ENCODE measurements at places on chromosomes 2 and 18.

DNA sequence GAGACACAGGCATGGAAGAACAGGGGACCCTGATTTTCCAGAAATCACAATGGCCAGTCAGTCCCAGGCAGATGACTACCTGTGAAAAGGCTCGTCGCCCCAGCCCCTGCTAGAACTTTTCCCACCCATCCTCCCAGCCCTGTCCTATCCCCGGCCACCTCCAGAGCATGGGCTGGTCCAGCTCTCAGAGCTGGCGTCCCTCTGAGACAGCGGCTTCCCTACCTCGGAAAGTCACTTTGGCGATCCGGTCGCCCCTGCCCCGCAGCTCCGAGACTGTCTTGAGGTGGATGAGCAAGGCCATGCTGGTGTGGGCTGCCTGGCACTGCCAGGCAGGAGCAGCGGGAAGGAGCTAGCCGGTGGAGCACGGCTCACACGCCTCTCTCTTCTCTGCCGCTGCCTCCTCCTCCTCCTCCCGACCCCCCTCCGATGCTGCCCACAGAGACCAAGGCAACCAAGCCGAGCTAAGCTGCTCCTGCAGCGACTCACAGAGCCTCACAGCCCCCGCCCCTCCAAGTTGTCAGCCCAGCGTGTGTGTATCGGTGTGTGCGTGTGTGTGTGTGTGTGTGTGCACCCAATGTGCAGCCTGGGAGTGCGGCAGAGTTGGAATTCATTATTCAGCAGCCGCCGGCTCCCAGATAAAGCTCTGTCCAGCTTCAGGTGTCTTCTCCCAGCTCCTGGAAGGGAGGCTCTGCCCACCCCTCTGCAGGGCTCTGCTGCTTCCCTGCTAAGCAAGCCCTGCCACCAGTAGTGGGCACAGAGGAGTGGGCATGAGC lies 80.5 kb upstream of the OTOF start:
- no peak for DNase-seq

DNA sequence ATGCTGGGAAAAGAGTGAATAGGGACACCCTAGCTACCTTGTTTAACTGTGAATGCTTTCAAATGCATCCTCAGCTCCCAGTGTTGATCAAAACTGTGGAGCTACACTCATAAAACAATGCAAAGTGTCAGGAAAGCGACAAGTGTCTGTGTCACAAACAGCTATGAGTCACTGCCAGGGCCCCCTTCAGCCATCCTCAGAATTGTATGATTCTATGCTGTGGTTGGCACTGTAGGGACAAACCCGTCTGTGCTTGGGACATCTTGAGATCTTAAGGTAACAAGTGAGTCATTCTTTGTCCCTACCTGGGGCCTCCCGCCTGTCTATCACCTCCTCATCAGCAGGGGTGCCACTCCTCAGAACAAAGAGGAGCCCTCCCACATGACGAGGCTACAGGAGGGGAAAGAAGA lies 42.4 kb downstream of the KLF7 start:
- no peak for DNase-seq

DNA sequence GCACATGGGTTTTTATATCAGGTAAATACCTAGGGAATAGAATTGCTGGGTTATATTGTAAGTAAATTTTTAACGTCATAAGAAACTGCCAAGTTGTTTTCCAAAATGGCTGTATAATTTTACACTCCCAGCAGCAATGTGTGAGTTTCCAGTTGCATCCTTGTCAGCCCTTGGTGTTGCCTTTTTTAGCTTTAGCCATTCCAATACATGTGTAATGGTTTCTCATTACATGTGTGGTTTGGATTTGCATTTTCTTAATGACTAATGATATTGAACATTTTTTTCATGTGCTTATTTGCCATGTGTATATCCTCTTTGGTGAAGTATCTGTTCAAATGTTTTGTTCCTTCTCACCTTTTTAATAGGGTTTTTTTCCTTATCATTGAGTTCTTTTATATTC lies 70.8 kb downstream of the ABI2 start:
- DNase-seq: no peak

- no peak for DNase-seq
Measured at GRCh38 chr18:48600456-48601090, 61.7 kb downstream of the CTIF start.

- DNase-seq: no peak
Measured at GRCh38 chr2:68251855-68252399, 405 bp downstream of the PPP3R1 start.

DNA sequence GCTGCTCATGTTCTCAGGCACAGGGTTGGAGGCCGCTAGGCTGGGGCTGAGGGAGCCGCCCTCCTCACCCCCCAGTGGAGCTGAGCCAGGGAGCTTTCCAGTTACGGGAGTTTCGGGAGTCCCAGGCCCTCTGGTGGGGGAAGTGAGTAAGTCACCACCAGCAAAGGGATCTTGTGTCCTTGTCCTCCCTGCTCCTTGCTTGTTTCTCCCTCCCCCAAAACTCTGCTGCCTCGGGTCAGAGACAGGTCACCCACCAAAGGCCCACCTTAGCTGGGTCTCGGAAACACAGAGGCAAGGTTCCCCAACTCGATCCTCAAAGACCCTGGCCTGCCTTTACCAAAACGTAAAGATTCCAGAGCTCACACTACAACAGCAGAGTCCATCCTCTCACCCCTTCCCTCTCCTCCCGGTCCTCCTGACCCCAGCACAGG lies 60.5 kb upstream of the POMC start:
- DNase-seq: peak; percentile 70

GRCh38 chr18:78304192-78305164 lies 675.1 kb upstream of the SALL3 start:
- DNase-seq: no peak

- peak; percentile 94 for DNase-seq
Measured at GRCh38 chr2:239275044-239275685, 125.7 kb downstream of the HDAC4 start.

GRCh38 chr2:102187496-102188150 lies 800 bp downstream of the IL1RL2 start:
- no peak for DNase-seq

- DNase-seq: no peak
Measured at GRCh38 chr18:13278062-13278630, 59.6 kb downstream of the LDLRAD4 start.

DNA sequence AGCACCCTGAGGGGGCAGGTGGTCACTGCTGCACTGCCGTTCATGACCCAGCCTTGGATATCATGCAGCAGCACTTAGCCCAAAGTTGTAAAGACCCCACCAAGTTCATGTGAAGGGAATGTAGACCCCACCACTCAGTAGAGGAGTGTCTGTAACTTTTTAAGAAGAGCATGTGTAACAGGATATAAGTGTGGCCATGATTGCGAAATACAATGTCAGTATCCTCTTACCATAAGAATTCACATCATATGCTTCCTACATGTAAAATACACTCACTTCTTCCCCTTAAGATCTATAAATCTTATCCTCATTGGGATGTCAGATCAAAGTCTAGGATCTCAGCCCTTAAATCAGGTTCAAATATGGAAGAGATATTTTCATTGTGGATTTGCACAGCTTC lies 276.9 kb downstream of the PTPRM start:
- no peak for DNase-seq

DNA sequence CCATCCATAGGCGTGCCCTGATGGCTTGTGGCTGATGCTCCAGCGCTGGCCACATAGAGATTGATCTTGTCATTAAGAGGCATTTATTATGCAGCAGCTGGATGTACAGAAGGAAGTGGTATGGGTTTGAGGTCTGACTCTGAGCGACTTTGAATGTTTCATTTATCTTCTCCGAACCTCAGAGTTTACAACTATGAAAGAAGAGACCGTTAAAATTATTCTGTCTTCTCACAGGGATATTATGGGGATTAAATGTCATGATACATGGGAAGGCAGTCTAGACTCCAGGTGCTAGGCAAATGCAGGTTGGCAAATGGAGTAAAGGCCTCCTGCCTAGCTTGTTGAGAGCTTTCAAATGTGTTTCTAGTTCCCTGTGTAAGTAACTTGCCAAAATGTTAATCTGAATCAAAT lies 30.3 kb downstream of the MOGAT1 start:
- no peak for DNase-seq

DNA sequence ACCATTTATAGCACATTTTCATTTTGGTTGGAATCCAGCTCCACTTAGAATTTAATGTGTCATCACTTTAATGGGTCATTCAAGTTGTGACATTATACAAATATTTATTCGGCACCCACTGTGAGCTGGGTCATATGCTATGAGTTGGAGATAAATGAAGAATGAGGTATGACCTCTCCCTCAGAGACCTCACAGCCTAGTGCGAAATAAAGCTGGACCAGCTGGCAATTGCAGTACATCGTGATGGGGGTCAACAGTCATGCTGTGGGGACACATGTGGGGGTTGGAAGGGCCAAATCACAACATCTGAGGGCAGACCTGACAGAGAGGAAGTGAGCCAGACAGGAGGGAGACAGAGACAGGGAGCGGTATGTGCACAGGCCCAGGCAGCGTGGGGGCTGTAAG lies 175.4 kb downstream of the MAIP1 start:
- no peak for DNase-seq

DNA sequence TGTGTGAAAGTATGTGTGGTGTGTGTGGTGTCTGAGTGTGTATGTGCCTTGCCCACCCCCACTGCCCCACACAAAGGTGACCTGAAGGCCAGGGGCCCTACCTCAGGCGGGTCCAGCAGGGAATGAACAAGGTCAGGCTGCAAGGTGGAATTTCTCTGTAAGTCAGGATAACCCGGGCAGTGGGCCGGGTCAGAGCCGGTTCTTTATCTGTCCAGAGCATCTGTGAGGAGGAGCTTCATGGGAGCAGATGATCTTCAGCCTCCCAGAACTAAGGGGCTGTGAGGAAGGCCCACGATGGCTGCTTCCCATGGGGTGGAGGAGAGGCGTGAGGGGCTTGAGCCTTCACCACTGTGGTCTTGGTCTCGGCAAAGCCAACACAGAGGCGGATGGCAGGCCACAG lies 150.3 kb downstream of the TFCP2L1 start:
- DNase-seq: no peak

DNA sequence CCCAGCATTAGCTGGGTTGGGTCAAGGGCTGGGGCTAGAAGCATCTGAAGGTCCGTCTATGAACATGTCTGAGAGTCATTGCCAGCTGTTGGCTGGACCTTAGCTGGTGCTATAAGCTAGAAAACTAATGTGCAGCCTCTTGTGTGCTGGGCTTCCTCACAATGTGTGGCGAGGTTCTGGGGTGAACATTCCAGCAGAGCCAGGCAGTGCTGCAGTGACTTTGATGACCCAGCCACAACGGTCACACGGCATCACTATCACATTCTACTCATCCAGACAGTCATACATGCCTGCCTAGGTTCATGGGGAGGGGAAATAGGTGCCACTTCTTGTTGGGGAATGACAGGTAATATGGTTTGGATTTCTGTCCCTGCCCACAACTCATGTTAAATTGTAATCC lies 260.5 kb downstream of the CYP26B1 start:
- DNase-seq: no peak

GRCh38 chr2:208501206-208501605 lies 94.6 kb downstream of the PTH2R start:
- DNase-seq: no peak

DNA sequence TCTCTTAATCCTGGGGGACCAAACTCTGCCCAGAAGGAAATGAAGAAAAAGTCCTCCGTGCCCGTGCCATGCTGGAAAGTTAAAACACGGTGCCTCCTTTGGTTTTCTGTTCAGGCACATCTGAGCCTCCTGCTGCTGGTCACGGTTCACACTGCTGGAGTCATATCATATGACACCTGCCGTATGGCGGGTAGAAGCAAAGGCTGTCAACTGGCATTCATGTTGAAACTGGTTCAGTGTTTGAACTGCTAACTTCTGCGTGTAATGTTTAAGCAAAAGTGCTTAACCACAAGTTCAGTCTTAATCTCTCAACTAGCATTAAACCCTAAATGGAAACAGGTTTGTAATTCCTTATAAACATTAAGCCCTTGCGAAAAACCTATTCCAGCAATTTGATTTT lies 3.1 kb downstream of the STK39 start:
- no peak for DNase-seq

- DNase-seq: no peak
Measured at GRCh38 chr18:34729264-34729663, 19.2 kb downstream of the DTNA start.

- no peak for DNase-seq
Measured at GRCh38 chr2:160989778-160990177, 170.4 kb upstream of the TANK start.

- no peak for DNase-seq
Measured at GRCh38 chr2:234960175-234961088, 8.6 kb downstream of the SH3BP4 start.

DNA sequence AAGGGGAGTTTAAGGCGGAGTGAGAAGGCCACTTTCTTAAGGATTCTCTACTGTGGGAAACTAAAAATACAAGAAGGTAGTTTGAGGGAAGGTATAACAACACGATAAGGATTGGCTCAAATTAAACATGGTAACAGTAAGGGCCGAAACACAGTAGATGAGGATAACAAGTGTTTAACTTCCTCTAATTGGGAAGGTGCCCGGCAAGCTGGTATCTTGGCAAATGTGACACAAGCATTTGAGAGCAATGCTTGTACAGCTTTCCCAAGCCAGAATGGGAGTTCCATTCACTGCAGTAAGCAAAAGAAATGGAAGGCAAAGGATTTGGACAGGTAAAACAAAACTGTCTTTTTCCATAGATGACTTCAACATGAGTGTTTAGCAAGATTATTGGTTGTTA lies 19.8 kb downstream of the USP40 start:
- no peak for DNase-seq

DNA sequence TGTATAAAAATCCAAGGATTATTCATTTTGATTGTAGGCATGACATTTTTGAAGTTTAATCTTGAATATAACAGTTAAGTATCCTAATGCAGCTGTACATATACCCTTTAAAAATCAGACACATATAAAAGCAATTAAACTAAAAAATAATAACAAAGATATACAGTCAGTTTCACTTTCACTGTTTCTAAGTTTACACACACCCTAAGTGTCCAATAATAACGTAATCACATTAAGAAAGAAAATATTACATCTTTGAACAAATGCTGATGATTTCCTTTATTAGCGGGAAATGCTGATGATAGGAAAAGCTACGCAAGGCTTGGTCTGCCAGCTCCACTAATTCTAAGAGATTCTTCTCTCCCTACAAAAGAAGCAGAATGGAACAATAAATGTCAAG lies 38.8 kb downstream of the RTTN start:
- DNase-seq: no peak

- no peak for DNase-seq
Measured at GRCh38 chr2:72630767-72631166, 195.1 kb downstream of the EXOC6B start.

DNA sequence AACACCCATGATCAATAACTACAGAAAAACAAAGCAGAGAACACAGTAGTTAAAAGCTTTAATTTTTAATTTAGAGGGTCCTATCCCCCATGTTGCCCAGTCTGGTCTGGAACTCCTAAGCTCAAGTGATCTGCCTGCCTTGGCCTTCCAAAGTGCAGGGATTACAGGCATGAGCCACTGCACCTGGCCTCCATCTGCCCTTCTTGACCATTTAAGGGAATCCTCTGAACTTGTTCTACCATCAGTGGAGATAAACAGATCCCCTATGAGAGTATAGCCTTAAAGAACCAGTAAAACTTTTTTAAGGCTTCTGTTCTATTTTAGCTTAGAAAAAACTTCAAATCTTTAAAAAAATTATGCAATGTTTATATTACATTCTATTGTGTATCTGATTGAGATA lies 13.5 kb upstream of the ATP5MC3 start:
- DNase-seq: no peak

- DNase-seq: no peak
Measured at GRCh38 chr18:2960983-2961696, 51.8 kb downstream of the LPIN2 start.

Measured in HL-60 (cell line).